Smooth muscle cell of the pulmonary artery (primary cell): ENCODE measurements at places on chromosomes 11 and 22. TPM values are rescaled to one million over a fixed set of nuclear protein-coding genes. Genes with fewer than 3 reads are reported as not detected.

The AQP11 gene
- total RNA-seq: 1.6 and 3.0 TPM in 2 replicates

The TMEM45B gene
- total RNA-seq: not detected in 2 replicates

The EMSY gene
- 11.6 and 13.4 TPM in 2 replicates for total RNA-seq

The KRTAP5-8 gene
- total RNA-seq: not detected in 2 replicates

The PSMC3 gene
- 86.9 and 104 TPM in 2 replicates for total RNA-seq

The MOGAT2 gene
- total RNA-seq: not detected in 2 replicates

The ABCG4 gene
- 0.40 and 1.0 TPM in 2 replicates for total RNA-seq

The TRPM5 gene
- total RNA-seq: not detected in 2 replicates

The OR5B2 gene
- not detected in 2 replicates for total RNA-seq

The LBHD1 gene
- 3.0 and 3.9 TPM in 2 replicates for total RNA-seq

The OR52K1 gene
- total RNA-seq: not detected in 2 replicates

The ESAM gene
- 2.9 and 5.5 TPM in 2 replicates for total RNA-seq

The MTNR1B gene
- not detected in 2 replicates for total RNA-seq

The KRTAP5-10 gene
- not detected in 2 replicates for total RNA-seq

The MAFF gene
- total RNA-seq: 33.8 and 42.3 TPM in 2 replicates

The DDX6 gene
- total RNA-seq: 130 and 153 TPM in 2 replicates

The OR4D6 gene
- total RNA-seq: not detected in 2 replicates

The HEPHL1 gene
- total RNA-seq: not detected in 2 replicates

The LAMTOR1 gene
- total RNA-seq: 68.1 and 81.7 TPM in 2 replicates

The CRYBA4 gene
- not detected in 2 replicates for total RNA-seq

The PGA3 gene
- total RNA-seq: 1.1 TPM in 1 of 2 replicates, not detected in the other

The MS4A12 gene
- total RNA-seq: not detected in 2 replicates

The PRODH gene
- under 0.01 and 0.03 TPM in 2 replicates for total RNA-seq

The POU2AF2 gene
- not detected in 2 replicates for total RNA-seq

The STK33 gene
- 0.65 and 2.4 TPM in 2 replicates for total RNA-seq

The NUP50 gene
- total RNA-seq: 28.4 and 32.7 TPM in 2 replicates

The CHCHD10 gene
- 8.6 and 10.8 TPM in 2 replicates for total RNA-seq
